ENCODE measurements at places on chromosomes 5 and 9.

GRCh38 chr9:134366223-134367031, 40.2 kb downstream of the RXRA start:
- no peak for DNase-seq

GRCh38 chr9:133112663-133113026, 8.4 kb downstream of the RALGDS start:
- DNase-seq = no peak

- peak; percentile 17 for DNase-seq
These were observed 29.3 kb downstream of the PTPA start for GRCh38 chr9:129140397-129141065.

GRCh38 chr9:133842721-133843227, 104.6 kb upstream of the SARDH start:
- DNase-seq = no peak

DNA sequence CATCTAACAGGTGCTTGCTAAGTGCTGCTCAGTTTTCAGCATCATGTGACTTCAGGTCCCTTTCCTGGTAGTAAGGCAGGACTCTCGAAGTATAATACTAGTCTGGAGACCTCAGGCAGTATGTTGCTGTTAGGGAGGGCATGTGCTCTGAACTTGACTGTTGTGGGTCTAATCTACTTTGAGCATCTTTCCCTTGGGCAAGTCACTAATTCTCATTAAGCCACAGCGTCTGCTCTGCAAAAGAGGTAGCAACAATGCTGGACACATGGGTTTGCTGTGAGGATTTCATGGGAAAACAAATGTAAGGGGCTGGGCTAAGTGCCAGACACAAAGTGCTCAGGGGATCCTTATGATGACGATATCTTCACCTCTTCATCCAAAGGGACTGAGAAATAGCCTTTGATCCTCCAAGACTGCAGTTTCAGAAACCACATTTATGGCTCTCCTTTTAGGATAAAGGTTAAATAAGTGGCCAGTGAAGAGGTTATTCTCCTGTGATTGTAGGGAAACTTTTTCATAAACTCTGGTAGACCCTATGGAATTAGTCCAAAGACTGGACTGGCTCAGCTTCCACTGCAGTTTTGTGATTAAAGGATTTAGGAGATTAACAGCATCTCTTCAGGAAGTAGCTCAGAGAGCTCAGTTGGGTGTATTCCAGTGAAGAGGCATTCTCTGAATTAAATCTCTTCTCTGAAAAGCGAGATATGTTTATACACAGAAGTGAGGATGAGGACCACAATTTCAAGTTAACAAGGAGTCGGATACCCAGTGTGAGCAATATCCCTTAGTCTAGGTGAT, 216.6 kb downstream of the SGCD start:
- no peak for DNase-seq

DNA sequence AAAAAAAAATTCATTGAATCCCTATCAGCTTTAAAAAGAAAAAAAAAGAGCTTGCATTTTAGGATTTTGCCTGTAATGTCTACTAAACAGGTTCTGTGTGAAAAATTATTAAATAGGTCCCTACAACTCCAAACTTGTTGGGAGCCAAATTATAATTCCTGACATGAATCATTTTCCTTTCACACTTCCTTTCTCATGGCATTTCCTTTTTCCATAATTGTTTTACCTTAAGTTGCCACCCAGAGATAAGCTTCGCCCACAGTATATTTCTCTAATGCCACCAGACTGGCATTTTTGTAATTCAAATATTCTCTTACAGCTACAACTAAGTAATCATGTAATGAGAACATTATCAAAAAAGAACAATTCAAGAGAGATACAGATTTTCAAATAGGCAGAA, 348.8 kb downstream of the EFNA5 start:
- DNase-seq = no peak

GRCh38 chr9:128912270-128912853, 8.4 kb upstream of the PHYHD1 start:
- peak; percentile 20 for DNase-seq

- no peak for DNase-seq
These were observed 86.6 kb downstream of the SLC38A9 start for GRCh38 chr5:55625589-55625909.

GRCh38 chr5:155631116-155631515, 617.6 kb downstream of the KIF4B start:
- no peak for DNase-seq

DNA sequence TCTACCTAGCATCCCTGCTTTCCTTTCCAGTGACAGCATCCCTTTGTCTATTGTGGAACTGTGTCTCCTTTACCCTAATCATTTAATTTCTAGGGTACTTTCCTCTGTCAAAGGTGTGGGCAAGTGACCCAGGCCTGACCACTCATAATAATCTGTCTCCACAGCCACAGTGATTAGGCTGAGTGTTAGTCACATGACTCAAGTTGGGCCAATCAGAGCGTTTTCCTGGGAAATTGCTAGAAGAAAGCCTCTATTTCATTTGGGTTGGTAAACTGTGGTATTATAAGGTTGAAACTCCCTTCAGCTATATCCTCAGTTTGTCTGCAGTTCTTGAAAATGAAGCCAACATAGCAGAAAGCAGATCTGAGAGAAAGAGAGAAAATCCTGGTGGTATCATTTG, 14.2 kb upstream of the AP3B1 start:
- DNase-seq = no peak

GRCh38 chr5:126385524-126386502, 37.4 kb upstream of the GRAMD2B start:
- no peak for DNase-seq

GRCh38 chr5:89071941-89072331, 189.0 kb upstream of the MEF2C start:
- no peak for DNase-seq
